ENCODE measurements at places on chromosomes 1 and 21.

- no peak for DNase-seq
Measured at GRCh38 chr21:19608101-19608621, 1204.6 kb upstream of the TMPRSS15 start.

GRCh38 chr1:156077430-156077760, 4.9 kb downstream of the MEX3A start:
- DNase-seq: no peak

GRCh38 chr1:39173119-39173994, 31.1 kb upstream of the MACF1 start:
- DNase-seq: no peak

GRCh38 chr1:174262349-174263241, 103.3 kb downstream of the RABGAP1L start:
- DNase-seq: no peak

GRCh38 chr1:180930687-180931086, 18.0 kb downstream of the KIAA1614 start:
- DNase-seq: no peak

- DNase-seq: no peak
Measured at GRCh38 chr1:40532844-40533424, 1.5 kb downstream of the ZNF684 start.

DNA sequence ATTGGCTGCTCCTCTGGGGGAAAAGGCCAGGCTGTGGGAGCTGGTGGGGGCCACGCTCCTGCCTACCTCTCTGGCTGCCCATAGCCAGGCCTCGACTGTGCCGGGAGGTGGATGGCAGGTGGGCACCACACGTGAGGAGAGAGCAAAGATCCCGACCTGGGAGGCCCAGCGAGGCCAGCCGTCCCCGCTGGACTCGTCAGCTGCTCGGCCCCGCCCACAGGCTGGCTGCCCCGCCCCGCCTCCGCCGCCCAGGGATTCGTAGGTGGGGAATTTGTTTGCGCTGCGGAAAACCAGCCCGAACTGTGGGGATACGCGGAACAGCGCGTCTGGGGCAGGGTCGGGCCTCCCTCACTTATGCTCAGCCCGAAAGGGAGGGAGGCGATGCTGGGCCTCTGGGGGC, 31.7 kb downstream of the TP73 start:
- no peak for DNase-seq

Measured in cerebellar nuclear complex (tissue), 1 donor.